ENCODE measurements at places on chromosomes 4 and X.

- DNase-seq, result no peak
These were observed 331 bp downstream of the SETD7 start for GRCh38 chr4:139555705-139556070.

GRCh38 chrX:45766981-45767501 lies 566.4 kb upstream of the DIPK2B start:
- DNase-seq, result no peak

GRCh38 chrX:87626996-87627395 lies 109.4 kb downstream of the KLHL4 start:
- no peak for DNase-seq

DNA sequence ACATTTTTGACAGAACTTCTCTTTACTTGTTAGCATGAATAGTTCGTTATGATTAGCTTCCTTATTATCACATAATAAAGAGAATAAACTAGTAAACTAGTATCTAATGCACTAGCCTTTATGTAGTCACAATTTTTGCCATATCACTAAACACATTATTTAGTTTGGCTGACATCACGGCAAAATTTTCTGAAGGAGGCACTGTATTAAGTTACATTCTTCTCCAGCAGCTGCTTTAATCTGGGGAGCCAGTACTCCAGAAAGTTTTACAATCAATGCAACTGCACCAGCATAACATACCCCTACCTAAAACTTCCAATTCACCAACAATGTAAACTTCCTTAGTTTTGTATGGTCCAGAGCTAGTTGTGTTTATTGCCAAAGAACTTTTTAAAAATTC lies 87.8 kb downstream of the FIP1L1 start:
- DNase-seq, result no peak

- DNase-seq, result no peak
These were observed 61.3 kb downstream of the SEPTIN11 start for GRCh38 chr4:77010841-77011354.

DNA sequence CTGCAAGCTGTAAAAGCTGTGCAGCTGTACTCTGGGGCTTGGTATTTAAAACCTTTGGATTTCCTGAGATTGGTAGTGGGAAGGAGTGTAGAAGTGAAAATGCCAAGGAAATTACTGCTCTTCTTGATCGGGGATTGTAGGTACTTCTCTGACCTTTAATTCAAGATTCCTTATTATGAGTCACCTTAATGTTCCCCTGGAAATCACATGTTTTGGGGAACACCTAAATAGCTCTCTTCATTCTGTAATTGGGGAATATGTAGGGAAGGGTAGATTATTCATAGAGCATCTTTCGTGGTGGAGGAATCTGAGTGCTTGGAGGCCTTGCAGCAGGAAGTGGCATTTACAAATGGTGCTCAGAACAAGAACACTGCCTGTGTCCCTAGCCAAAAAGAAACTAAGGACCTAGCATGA lies 137.8 kb downstream of the UCHL1 start:
- no peak for DNase-seq

DNA sequence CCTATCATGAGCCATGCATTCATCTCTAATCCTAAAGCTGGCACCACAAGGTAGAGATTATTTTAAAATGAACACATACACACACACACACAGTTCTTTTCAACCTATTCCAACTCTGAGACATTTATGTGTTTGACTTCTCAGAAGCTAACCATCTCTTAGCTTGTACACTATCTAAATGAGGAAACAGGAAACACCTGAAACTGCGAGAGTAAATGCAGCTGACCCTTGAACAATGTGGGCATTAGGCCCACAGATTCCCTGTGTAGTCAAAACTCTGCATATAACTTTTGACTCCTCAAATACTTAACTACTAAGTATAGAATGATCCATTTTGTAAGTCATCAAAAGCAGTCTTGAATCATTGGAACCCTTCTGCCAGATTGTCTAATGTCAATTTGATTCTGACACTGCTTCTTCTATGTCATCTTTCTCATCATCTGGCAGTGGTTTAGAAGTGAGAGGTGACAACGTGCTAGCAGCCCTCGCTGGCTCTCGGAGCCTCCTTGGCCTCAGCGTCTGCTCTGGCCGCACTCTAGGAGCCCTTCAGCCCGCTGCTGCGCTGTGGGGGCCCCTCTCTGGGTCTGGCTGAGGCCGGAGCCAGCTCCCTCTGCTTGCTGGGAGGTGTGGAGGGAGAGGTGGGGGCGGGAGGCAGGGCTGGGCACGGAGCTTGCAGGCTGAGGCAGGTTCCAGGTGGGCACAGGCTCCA lies 21.4 kb upstream of the IL15 start:
- DNase-seq, result no peak

- no peak for DNase-seq
These were observed 106.3 kb downstream of the LINC00632 start for GRCh38 chrX:140815868-140816267.

- no peak for DNase-seq
These were observed 55.4 kb downstream of the MAML3 start for GRCh38 chr4:140098455-140099160.

GRCh38 chr4:52751487-52751911 lies 274 bp upstream of the ERVMER34-1 start:
- no peak for DNase-seq

DNA sequence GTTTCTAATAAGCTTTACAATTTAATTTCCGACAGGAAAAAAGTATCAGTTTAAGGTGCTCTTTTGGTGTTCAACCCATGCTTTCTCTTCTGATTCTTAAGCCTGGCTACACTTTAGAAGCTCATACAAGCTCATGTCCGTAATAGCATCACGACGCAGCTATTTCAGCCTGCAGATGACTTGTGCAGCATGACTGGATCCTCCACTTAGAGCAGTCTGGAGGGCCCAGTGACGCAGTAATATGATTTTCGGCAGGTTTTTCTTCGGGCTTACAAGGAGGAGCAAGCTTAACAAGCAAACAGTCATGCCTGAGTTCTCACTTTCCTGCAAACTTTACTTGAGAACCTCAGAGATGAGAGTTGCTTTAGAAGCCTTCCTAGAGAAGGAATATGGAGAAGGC lies 85.3 kb upstream of the MAML3 start:
- DNase-seq, result no peak

DNA sequence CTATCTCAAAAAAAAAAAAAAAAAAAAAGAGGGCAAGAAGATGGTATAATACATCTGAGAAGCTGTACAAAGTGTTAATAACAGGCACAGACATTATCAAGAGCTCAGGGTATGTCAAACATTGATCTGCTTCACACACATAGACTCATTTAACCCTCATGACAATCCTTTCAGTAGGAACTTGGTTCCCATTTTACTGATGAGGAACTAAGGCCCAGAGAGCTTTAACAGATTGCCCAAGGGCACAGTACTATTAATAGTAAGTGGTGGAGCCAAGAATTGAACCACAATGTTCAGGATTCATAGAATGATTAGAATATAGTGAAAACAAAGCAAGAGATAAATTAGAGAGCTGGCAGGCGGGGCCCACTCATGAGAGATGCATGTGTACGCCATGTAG lies 154.4 kb downstream of the EFHC2 start:
- DNase-seq, result no peak

GRCh38 chrX:53481093-53481492 lies 46.9 kb upstream of the HSD17B10 start:
- no peak for DNase-seq

- DNase-seq, result no peak
These were observed 61.7 kb downstream of the HADH start for GRCh38 chr4:108051343-108051742.

GRCh38 chr4:138889216-138889615 lies 126.4 kb upstream of the NOCT start:
- DNase-seq, result no peak

GRCh38 chr4:147461161-147461560 lies 19.7 kb upstream of the EDNRA start:
- DNase-seq, result no peak

- no peak for DNase-seq
These were observed 4.3 kb upstream of the SLC4A4 start for GRCh38 chr4:71334465-71334882.

- no peak for DNase-seq
These were observed 37.7 kb downstream of the FRYL start for GRCh38 chr4:48742412-48742811.

DNA sequence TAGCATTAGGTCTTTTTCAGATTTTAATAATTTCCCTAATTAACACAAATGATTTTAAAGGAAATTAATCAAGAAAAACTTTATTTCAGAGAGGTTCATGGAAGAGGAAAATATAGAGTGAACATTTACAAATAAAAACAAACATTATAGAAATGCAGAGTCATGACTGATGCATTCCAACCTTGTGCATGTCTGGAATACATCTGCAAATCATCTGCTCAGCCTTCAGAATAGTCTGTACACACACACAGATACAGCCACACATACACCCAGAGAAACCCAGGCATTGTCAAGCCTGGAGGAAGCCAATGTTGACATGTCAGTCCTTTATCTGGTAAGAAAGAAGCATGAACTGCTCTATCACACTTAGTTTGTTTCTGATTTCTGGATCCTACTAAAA lies 61.3 kb upstream of the NFKB1 start:
- no peak for DNase-seq

DNA sequence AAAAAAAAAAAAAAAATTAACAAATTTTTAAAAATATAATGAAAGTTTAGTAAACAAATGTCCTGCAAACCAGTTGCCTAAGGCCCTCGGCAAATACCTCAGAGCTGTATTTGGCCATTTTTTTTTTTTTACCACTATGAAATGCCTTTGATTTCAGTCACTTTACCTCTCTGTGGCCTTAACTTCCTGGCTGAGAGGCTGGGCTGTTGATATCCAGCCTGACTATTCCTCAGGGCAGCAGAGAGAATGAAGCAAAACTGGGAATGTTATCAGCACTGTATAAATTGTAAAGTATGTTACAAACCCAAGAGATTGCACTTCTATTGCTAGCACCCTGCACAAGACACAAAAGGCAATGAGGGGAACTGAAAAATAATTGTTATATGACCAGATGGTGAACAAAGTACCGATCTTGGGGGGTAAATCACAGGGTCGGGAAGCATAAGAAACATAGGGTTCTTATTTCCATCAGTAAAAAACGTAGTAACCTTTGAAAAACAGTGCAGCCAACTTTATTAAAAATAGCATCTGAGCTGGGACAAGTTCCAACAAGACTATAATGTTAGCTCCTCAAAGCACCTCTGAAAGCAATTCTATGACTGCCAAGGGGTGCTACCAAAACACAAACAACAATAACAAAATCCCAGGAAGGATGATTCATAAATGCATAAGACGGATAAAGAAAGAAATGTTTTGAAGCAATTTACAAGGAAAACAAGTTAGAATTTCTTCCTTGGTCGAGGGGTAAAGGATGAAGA lies 18.1 kb downstream of the USP46 start:
- no peak for DNase-seq

GRCh38 chr4:94762326-94762725 lies 4.6 kb downstream of the BMPR1B start:
- no peak for DNase-seq

Measured in GM06990 (cell line).